Activated naive CD8-positive, alpha-beta T cell treated with anti-CD3 and anti-CD28 coated beads, Interleukin-2, amount 10 ng/mL, durations not matched to agents 7 days and 5 days (primary cell): ENCODE measurements at places on chromosomes 7 and 10.

DNA sequence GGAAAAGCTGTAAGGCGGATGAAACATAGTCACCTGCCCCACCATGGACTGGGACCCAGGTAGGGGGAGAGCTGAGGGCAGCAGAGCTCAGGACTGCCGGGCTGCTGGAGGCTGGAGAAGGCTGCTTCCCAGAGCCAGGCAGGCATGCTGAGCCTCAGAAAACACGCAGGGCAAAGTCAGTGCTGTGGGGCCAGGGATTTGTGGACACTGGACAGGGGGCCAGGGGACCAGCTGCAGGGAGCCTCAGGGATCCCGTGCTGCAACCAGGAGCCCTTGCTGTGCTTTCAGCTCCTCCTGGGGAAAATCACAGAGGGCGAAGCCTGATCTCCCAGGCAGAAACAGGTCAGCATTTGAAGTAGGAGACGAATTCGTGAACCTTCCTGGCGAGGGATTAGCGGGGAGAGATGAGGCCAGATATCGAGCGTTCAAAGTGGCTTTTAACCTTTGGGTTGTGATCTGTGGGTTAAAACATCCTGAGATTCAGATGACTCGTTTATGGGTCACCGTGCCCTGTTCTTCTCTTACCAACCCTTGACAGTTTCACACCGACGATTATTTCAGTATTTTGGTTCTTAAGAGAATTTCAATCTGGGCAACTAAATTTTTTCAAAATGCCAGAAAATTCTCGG lies 85.6 kb upstream of the SHH start:
- no peak for DNase-seq

DNA sequence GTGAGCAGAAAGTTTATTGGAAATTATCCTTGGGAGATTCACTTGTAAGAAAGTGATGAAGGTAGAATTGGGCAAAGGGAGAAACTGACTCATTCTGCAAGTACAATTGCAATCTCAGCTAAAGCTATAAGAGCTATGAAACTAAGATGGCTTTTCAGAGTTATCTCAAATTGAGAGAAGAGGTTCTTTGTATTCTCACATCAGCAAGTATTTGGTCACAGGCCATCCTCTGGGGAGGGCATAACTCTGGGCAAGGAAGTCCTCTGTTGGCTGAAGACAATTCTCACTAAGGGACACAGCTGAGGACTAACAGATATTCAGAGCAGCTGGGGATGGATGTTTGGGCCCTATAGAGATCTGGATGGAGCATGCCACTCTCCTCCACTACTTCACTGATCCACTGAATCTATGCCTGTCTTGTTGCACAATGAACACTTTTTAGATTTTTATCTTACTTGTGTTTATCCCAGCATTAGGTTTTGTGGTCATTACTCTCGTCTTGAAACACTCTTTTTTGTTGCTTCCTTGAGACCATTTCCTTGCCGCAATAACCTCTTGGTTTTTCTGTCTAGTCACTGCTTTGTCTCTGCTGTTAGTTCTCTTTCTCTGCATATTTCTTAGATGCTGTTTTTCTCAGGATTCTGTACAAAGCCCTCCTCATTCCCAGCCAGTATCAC lies 115.1 kb downstream of the GNAI1 start:
- DNase-seq: no peak

DNA sequence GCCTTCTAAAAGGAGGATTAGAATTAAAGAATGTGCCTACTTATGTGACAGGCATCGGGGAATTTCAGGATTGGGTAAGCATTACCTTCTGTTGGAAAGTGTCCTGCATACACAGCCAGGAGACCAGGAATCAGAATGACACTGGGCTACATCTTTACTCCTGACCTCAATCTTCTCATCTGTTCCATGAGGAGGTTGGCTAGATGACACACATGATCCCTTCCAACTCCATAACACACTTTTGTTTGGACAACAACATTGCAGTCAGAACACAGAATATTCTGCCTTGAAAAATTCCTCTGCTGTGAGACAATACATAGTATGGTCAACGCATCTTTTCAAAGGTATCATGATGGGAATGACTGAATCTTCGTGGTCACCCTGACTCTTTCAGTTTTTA lies 1281.2 kb upstream of the SORCS1 start:
- DNase-seq: no peak

- no peak for DNase-seq
Observed at GRCh38 chr10:118163217-118163616, 116.5 kb upstream of the RAB11FIP2 start.

- no peak for DNase-seq
Observed at GRCh38 chr7:139602143-139602722, 78.7 kb downstream of the CLEC2L start.

DNA sequence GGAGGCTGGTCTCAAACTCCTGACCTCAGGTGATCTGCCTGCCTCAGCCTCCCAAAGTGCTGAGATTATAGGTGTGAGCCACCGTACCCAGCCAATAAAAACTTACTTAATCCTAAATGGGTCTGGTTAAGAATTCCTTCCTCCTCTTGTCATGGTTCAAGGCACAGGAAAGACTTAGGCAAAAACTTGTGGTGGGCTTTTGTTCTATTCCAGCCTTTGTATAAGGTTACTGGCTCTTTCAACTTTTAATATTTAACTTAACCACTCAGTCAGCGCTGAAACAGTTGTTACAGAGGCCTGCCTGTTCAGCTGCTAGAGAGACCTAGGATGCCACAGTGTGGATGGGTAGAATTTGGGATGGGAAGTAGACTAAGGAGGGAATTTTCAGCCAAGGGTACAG lies 28.1 kb upstream of the GARS1 start:
- DNase-seq: no peak

DNA sequence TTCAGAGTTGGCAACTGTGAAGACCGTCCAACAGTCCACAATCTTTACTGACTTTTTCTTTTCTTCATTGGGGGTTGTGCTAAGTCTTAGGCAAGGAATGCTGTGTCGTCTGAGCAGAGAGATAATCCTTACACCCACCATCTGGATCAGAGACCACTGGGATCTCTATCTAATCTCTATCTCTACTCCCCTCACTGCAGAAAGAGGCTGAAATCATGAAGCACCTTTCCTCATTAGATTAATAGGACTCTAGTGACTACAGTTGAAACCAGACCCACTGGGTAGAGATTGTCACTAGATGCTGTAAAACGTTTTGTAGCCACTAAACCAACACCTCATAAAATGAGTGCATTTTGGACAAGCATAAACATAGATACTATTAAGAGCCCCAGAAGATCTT lies 387.4 kb upstream of the CELF2 start:
- no peak for DNase-seq
